Stimulated activated CD8-positive, alpha-beta memory T cell treated with anti-CD3 and anti-CD28 coated beads, Interleukin-4, amount 100 ng/mL, for 48 hours (primary cell): ENCODE measurements at places on chromosomes 7 and 10.

DNA sequence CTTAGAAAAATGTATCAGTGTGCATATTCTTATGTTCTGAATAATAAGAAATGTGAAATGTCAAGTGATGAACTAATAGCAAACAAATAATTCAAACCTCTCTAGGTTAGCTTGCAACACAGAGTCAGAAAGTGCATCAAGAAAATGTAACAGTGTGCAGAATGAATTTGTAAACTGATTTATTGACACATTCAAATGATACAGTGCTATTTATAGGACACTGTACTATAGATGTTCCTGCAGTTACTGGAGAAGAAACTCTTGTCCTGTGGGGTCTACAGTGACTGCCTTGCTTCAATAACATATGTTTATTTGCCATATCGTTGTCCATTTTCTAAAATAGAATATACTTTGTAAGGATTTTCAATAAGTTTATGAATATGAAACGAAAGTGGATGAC is 639.0 kb downstream of the CNTNAP2 start:
- DNase-seq: no peak

DNA sequence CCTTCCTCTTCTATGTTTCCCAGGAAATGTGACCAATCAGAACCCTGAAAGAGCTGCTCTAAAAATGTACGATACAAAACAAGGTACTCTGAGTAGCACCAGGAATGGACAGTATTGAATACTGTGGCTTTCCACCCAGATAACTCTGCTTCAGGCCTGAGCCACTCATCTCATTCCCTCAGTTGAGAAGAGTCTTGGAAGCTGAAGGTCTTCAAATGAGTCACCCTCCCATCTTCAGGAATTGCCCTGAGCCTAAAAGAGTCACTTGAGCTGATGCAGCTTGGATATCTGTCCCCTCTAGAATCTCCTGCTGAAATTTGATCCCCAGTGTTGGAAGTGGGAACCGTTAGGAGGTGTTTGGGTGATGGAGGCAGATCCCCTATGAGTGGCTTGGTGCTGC is 210.4 kb downstream of the DGKI start:
- no peak for DNase-seq

GRCh38 chr7:135714534-135715009 is 13.4 kb downstream of the SLC13A4 start:
- DNase-seq: no peak

DNA sequence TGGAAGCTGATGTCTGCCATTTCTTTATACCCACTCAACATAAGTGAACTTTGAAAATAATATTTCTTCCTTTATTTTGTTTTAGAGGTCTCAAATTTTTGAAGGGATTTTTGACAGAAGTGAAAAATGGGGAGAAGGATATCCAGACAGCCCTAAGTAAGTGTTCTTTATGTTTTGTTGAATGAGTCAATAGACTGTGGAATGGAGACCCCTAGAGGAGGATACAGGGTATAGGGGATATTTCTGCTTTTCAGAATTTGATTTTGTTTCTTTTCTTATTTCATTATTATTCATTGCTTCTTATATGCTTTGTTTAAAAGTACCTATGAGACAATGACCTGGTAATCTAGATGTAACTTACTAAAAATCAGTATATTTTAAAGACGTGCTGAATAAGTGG is 34.4 kb downstream of the PLEKHA8 start:
- no peak for DNase-seq

DNA sequence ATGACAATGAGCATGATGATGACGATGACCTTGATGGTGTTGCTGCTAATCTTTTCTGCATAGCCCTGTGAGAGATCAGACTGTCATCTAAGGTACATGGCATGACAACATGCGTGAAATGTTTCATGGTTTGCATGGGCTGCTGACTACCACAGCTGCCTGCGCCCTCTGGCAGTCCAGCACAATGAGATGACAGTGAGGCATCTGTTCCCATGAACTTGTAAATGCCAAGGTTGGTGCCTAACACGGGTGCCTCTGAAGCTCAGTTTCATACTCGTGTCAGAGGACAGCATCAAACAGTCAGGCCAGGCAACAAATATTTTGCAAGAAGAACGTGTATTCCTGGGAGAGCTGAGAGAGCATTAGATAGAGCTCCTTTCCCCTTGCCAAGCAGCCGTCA is 122.0 kb upstream of the PRKCQ start:
- DNase-seq: no peak

DNA sequence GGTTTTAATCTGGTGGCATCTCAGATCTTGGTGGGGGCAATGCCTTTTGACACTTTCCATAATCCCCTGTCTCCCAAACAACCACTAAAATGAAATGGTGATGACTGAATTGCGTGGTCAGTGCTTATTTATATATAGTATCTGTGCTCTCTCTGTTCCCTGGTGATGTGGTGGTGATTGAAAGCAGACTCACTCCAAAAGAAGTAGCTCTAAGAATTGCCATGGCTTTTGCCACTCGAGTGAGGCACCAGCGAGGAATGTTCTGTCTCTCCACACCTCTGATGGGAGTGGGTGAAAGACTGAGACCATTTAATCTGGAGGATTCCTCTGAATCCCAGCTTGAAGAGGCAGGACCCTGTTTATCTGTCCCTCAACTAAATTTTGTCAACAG is 2.8 kb downstream of the DUSP5 start:
- no peak for DNase-seq

GRCh38 chr7:80127412-80128160 is 7.0 kb upstream of the GNAI1 start:
- no peak for DNase-seq

- no peak for DNase-seq
Measured at GRCh38 chr7:79272938-79273337, 180.5 kb downstream of the MAGI2 start.

- DNase-seq: no peak
Measured at GRCh38 chr10:119742947-119743648, 17.2 kb downstream of the INPP5F start.

DNA sequence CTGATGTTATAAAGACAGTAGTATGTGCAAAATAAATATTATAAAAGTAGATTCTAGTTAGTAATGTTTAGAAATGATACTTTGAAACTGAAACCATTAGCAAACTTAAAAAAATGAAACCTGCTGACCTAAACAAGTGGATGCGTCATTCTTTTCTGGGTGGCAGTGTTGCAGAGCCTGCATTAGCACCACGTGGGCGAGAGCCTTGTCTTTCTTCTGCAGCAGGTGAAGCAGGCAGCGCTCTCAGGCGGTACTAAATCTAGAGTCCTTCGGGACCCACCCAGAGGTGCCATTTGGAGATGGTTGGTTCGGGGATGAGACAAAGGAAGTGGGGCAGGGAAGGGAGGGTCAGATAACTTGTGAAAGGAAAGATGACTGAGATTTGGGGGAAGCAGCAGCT is 759.1 kb upstream of the IGFBP3 start:
- DNase-seq: no peak

- no peak for DNase-seq
Measured at GRCh38 chr7:37251222-37251621, 197.4 kb downstream of the ELMO1 start.

DNA sequence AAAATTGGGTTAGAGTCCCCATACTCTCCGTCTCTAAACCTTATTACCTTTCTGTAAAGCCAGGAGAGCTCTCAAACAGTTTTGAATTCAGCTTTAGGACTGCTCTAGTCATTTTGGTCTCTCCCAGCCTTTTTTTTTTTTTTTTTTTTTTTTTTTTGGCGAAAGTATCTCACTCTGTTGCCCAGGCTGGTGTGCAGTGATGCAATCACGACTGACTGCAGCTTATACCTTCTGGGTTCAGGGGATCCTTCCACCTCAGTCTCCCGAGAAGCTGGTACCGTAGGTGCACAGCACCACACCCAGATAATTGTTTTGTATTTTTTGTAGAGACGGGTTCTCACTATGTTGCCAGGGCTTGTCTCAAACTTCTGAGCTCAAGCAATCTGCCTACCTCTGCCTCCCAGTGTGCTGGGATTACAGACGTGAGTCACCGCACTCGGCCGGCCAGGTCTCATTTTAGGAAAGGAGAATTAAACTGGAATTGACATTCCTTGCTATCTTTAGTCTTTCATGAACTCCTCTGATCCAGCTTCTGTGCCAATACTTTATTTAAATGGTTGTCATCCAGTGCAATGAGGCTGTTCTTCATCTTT is 31.4 kb upstream of the RSU1 start:
- DNase-seq: no peak

GRCh38 chr10:130127364-130128061 is 8.7 kb upstream of the GLRX3 start:
- DNase-seq: peak; percentile 58

- no peak for DNase-seq
Measured at GRCh38 chr7:21934808-21935207, 10.9 kb downstream of the CDCA7L start.

DNA sequence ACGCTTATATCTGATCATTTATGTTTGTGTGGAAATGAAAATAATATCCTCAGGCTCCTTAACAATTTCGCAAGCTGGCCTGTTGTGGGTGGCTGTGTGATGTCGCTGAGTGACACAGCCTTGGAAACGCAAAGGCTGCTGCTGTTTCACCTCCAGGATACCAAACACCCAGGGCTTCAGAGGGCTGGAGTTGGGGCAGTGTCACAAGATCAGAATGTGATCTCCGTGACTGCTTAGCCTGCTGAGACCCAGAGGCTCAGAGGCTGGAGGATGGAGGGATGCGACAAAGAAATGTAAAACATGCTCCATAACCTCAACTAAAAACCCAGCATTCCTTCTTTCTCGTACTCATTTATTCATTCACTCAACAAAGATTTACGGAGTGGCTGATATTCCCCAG is 37.2 kb upstream of the BMPER start:
- no peak for DNase-seq

GRCh38 chr7:4820967-4821471 is 40.8 kb downstream of the PAPOLB start:
- no peak for DNase-seq

GRCh38 chr10:33734393-33735155 is 400.1 kb upstream of the NRP1 start:
- no peak for DNase-seq

GRCh38 chr7:16836481-16836880 is 31.7 kb upstream of the AGR2 start:
- no peak for DNase-seq

GRCh38 chr10:48418189-48418788 is 111.8 kb downstream of the MAPK8 start:
- DNase-seq: no peak

GRCh38 chr7:149878523-149878921 is 4.8 kb downstream of the ATP6V0E2 start:
- DNase-seq: no peak
